Ascending aorta (tissue), 2 donors: ENCODE measurements at places on chromosomes 1 and 21.

- DNase-seq = no peak
These were observed 13.9 kb upstream of the CD53 start for GRCh38 chr1:110859062-110859461.

DNA sequence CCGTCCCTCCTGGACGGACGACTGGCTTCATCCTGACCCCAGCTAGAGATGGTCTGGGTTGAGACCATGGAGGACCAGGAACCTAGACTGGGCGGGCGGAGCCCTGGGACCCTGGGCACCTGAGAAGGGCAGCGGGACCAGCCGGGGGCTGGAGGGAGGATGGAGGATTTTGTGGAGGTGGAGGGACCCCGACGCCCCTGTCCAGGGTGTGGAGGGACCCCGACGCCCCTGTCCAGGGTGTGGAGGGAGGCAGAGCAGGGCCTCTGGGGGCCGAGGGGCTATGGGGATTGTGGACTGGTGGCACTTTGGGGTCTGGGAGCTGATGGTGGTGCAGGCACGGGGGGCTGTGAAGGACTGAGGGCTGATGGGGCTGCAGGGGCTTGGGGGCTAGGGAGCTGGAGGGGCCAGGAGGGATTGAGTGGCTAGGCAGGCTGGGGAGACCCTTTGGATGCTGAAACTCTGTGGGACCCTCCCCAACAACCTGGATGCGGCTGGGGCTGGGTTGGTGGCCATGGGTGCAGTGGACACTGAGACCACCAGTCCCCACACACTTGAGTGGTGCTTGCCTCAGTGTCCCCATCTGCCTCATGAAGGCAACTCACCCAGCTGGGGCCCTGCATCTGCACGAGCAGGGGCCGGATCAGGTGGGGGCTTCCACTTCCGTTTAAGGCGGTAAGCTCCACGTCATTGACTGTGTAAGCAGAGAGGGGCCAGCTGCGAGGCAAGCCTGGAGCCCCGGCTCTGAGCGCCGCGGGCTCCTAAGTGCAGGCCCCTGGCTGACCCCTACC is 7.4 kb downstream of the GJC2 start:
- DNase-seq = no peak

DNA sequence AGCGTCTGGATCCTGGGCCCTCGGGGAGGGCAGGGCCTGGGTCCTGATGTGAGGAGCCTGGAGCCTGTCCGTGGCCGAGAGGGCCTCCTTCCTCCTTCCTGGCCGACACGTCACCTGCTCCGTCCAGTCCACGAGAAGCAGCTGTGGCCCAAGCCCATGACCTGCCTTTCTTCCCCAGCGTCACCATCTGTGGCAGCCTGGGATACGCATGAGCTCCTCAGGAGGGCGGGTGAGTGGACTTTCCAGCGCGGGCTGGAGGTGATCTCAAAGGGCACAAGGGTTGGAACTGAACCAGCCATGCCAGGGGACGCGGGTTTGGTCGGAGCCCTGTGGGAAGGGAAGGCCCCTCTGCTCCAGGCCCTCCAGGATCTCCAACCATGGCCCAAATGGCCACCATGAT is 90.4 kb downstream of the DHRS3 start:
- no peak for DNase-seq

DNA sequence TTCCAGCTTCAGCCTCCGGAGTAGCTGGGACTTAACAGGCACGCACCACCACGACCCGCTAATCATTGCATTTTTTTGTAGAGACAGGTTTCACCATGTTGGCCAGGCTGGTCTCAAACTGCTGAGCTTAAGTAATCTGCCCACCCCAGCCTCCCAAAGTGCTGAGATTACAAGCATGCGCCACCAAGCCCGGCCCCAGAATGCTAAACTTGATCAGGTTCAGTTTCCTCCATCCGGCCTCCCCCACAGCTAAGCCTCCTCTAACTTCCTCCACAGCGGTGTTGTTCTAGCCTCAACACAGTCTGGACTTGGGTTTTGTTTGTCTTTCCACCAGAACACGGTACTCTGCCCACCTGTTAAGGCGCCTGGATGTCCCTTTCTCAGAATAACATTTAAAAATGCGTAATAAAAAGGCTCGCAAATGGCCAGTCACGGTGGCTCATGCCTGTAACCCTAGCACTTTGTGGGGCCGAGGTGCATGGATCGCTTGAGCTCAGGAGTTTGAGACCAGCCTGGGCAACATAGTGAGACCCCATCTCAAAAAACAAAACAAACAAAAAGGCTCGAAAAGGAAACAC is 2.4 kb downstream of the PARP1 start:
- DNase-seq = no peak

DNA sequence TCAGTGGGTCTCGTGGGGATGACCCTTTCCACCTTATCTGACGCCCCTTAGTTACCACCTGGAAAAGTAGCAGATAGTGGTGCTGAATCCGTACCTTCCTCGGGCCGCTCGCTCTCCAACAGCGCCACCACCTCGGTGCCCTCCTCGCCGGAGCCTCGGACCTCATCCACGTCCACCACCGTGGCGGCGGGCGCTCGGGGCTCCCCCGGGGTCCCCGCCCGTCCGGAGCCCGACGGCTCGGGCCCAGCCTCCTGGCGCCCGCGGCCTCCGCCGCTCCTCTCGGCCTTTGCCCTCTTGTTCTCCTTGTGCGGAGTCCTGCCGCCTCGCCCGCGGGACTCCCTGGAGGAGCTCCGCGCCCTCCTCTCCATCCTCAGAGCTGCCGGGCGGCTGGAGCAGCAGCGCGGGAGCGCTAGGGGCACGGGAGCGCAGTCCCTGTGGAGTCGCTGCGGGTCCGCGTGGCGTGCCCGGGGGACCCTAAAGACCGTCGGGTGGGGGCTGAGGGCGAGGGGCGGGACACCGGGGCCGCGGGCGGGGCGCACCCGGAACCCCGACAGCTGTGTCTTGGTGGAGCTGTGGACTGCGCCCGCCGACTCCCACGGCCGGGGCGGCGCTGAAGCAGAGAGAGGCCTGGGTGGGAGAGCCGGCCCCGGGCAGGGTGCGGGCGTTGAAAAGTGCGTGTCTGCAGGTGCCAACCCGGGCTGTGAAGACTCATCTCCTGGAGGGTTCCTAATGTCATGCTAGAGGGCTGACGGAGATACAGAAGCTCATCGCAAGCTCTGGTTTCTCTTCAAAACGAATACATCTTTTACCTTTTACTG is at the start of gene NPHS2:
NPHS2 (minus strand) TSS at position 452 of the 818 bp plus-strand sequence; CDS start at position 368, 84 bp downstream.
- no peak for DNase-seq

DNA sequence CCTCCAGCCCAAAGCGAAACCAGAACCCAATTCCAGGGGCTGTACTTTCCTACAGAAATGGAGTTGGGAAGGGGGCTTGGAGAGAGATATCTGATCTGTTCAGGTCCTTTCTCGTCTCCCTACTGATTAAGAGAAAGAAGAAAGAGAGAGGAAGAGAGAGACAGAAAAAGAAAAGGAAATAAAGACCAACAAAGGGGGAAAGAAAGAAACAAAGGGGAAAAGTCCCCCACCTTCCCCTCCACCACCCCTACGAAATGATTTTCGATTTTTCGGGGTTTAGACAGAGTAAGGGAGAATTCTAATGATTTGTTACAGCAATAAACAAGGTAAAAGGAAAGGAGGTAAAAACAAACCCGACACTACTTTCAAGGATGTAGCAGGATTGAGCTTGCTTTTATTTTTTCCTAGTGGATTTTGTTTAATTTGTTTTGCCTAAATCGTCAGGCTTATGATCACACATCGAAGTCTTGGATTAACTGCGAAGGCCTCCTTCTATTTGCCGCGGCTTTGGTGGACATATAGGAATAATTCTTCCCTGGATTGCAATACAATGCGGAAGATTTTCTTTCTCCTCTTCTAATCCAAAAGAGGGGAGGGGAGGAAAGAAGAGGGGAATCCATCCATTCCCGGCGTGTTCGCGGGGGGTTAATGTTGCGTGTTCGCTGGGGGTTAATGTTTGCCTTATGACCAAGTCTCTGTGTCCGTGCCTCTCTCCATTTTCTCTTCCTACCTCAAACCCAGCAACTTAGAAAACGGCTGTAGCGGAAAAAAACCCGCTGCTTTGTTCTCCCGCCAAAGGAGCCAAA is 1.9 kb downstream of the TAL1 start:
- no peak for DNase-seq

DNA sequence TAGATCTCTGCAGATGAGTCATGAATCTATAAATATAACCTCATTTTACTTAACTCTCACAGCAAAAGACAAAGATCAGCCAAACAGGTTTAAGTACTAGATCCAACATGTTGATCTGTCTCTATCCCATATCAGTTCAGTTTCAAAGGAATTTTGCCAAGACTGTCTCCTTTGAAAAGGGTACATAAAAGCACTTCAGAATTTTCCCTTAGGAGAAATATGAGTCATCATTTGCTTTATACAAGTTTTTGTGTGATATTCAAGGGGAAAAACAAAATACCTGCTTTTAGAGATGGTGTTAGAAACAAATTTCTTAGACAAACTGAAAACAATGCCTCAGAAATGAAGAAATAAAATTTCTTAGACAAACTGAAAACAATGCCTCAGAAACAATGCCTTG is 73.5 kb upstream of the LRRC7 start:
- DNase-seq = no peak

DNA sequence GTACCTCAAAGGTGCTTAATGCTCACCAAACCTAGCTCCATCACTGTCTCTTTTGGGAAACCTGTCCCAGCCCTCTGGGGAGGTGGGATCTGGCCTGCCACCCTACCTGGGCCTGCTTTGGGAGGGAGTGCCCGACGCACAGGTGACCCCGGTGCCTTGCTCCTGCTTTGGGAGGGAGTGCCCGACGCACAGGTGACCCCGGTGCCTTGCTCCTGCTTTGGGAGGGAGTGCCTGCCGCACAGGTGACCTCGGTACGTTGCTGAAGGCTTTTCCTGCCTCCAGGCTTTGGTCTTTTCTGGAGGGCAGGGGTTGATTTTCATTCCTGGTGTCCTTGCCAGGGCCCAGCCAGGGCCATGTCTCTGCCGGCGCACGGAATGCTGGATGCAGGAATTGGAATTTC is 25.2 kb upstream of the C1orf174 start:
- DNase-seq = no peak

GRCh38 chr1:215987092-215987875 is 420.2 kb downstream of the KCTD3 start:
- no peak for DNase-seq

DNA sequence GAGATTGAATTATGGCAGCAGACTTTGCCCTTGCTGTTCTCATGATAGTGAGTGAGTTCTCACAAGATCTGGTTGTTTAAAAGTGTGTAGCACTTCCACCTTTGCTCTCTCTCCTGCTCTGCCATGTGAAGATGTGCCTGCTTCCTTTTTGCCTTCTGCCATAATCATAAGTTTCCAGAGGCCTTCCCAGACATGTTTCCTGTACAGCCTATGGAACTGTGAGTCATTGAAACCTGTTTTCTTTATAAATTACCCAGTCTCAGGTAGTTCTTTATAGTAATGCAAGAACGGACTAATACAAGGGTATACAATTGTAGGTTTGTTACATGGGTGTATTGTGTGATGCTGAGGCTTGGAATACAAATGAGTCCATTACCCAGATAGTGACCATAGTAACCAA is 4.2 kb downstream of the SPRR1B start:
- no peak for DNase-seq

GRCh38 chr1:147171399-147172167 is 687 bp downstream of the PRKAB2 start:
- no peak for DNase-seq

DNA sequence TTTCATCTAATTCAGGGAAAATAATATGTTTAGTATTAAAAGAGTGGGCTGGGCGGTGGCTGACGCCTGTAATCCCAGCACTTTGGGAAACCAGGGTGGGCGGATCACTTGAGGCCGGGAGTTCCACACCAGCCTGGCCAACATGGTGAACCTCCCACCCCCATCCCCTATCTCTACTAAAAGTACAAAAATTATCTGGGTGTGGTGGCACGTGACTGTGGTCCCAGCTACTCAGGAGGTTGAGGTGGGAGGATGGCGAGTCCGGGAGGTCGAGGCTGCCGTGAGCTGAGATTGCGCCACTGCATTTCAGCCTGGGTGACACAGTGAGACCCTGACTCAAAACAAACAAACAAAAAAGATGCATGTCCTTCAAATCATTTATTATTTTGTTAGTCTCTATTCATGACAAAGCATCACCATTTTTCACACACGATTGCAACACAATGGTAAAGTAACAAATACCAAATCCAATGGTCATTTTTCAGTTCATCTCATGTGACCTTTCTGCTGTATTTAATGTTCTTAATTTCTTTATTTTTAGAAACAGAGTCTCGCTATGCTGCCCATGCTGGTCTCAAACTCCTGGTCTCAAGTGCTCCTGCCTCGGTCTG is 1.0 kb downstream of the MSH4 start:
- DNase-seq = no peak

- DNase-seq = no peak
These were observed 3.6 kb downstream of the DENND4B start for GRCh38 chr1:153942766-153943549.

DNA sequence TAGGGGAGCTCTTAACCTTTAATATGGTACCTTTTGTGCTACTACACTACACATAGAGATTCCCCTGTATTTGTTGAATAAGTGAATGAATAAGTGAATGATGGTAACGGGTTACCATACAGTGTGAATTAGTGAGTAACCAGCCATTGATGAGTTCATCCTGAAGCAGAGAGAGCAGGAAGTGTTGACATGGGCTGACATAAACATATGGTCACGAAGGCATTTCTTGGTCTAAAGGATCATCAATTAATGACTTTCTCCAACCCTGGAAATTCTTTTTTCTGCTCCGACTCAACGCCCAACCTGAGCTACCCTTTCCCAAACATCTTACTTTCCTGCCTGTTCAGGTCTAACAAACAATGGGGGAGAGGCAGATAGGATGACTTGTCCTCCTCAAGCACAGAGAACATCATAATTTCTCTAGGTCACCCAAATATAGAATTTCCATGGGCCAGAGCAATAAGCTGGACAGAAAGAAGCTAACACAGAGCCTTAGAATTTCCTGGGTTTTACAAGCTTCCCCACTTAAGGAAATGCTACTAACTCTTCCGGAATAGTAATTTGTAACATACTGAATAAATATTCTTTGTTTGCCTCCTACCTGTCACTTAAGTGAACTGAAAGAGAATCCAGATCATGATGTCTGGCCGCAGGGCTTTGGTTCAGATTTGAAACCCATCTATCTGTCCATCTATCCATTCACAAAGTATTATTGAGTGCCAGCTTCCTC is 114.7 kb upstream of the NGF start:
- DNase-seq = no peak

DNA sequence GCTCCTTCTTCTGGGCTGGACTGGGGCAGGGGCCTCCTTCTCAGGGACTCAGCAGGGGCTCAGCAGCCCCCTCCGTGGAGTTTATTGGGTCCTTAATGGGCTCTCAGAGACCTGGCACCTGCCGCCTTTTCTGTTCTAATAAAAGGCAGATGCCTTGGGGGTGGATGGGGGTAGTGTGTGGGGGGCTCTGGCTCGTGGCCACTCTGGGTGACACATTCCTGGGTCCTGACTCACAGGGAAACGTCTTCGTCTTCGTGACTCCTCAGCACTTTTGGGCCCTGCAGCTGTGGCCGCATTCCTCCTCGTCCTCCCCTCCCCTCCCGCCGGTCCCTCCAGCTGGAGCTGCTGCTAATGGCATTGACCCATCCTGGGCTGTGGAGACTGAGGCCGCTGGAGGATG is 107.8 kb upstream of the WNT4 start:
- no peak for DNase-seq
